ENCODE measurements at places on chromosomes 1 and 21.

DNA sequence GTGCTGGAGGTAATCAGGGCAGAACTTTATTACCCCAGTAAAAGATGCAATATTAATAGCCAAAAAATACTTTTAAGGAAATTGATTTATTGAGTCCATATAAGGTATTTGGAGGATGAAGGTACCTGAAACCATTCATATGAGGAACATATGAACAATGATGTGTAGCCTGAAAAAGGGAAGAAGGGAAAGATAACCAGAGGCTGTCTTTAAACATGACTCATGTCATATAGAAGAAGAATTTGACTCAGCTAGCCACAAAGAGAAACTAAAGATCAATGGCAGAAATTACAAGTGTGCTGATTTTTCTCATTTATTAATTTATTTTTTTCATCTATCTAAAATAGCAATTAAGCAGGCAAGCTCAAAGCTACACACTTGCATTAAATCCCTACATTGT is 136.2 kb upstream of the DUSP10 start:
- DNase-seq: no peak

DNA sequence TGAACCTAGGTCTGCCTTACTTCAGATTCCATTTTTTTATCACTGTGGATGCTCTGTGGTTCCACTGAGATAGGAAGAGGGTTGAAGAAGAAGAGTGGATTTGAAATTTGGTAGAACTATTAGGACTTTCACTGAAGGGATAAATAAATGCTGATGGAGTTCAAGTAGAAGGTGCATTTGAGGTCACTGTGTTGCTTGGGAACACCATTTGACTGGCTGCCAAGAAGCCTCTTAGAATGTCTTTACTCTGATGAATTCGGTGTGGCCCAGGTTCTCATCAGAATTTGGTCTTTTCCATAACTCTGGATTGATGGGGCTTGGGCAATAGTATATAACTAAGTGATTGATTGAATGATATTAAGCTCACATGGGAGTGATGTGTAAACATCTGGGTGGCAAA is 11.9 kb downstream of the XPR1 start:
- DNase-seq: no peak

DNA sequence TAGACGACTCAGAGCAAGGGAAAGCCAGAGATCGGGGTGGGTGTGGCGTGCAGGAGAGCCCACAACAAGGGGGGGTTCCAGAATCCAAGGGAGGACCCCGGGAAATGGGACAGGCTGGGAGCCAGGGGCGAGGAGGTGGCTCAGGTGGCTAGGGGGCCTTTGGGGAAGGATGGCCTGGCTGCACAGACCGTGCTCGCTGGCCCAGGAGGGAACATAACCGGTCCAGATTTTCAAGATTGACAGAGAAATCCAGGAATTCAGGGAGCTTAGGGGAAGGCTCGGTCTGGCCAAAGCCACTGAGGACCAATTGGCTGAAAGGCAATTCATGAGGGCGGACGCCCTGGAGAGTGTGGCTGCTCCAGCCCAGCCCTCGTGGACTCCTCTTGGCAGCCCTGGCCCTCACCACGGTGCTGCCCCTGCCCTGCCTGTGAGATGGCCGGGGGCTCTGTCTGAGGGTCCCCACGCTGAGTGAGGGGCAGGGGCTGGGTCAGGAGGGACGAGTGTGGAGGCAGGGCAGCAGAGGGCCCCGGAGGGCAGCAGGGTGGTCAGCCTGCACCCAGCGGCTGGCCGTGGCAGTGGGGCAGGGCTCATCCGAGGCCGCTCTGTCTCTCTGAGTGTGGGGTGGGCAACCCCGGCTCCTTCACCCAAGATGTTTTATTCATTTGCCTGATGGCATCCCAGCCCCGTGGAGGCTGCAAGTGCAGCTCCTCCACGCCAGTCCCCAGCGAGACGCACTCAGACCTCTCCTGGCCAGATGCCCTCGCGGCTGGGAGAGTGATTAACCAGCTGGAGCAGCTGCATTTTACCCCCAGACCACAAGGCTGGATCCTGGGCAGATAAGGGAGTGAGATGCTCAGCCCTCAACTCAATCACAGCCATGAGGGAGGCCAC is 5.6 kb upstream of the LRRC3 start:
- DNase-seq: no peak

- peak; percentile 78 for DNase-seq
Observed at GRCh38 chr1:33367485-33368405, 46.8 kb upstream of the A3GALT2 start.

- DNase-seq: peak; percentile 76
Observed at GRCh38 chr21:34812504-34813265, 143.9 kb downstream of the CLIC6 start.

GRCh38 chr1:21255284-21255942 is 34.9 kb downstream of the ECE1 start:
- DNase-seq: peak; percentile 74

DNA sequence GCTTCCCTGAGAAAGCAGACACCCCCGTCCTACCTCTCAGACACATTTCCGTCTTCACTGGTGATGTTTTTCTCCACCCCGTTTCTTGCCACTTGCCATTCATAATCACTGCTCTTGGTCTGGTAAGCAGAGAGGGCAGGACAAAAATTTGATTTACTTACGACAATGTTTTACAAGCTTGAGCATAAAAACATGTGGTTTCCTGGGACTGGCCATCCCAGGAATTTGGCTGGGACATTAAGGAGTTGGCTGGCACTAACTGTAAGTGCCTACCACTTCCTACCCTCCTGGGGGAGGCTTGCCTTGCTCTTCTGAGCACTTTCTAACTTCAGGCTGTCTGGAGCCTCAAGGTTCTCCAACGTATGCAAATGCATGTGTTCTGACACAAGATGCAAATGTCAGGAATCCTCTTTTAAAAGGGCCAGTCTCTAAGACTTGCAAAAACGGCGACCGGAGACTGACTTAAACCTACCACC is 24.2 kb downstream of the ZBTB18 start:
- DNase-seq: no peak

- no peak for DNase-seq
Observed at GRCh38 chr1:178518894-178519293, 6.0 kb downstream of the TEX35 start.

GRCh38 chr1:29540801-29541357 is 304.6 kb downstream of the PTPRU start:
- no peak for DNase-seq
